Bone marrow (tissue), 2 donors: ENCODE measurements at places on chromosomes 6 and 20.

GRCh38 chr6:43074847-43075669 lies 1.1 kb upstream of the PTK7 start:
- no peak for DNase-seq

DNA sequence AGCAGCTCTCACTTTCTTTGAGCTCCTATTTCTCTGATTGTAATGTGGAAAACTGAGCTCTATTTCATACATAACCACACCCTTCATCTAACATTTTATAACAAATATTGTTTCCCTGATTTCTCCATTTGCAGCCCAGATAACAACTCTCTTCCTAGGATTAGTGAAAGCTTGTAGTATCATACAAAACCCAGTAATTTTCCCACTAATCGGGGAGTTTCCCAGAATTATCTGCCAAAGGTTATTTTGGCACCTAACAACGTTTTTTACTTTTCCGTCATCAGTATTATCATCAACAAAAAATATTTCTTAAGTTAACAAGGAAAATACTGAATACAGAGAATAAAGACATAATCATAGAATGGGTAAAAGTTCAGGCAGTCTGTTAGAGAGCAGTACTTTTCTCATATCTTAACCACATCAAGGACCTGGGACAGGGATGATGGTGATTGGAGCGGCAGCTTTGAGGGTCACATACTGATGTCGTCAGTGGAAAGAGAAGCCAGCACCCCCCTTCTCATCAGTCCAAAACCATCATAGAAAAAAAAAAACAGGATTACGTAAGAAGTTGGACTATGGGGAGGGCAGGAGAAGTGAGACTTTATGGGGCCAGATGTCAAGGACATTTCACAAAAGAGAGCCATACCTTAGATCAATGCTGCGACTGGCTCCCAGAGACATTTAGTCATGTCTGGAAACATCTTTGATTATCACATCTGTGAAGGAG lies 166.1 kb upstream of the TNFAIP3 start:
- no peak for DNase-seq

- no peak for DNase-seq
Observed at GRCh38 chr6:117456998-117457397, 25.5 kb upstream of the DCBLD1 start.

DNA sequence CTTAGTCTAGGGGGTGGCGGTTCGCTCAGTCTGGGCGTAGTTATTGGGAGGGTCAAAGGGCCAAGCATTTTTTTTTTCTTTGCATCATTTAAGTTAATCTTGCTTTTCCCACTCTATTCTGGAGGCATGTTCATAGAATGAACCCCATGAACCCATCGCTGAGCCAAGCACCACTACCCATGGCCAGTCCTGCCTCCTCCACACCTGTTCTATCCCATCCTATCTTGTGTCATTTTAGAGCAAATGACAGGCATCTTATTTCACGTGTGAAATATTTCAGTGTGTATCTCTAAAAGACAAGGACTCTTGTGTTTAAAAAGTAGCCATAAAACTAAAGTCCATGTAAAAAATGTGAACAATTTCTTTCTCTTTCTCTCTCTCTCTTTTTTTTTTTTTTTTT lies 13.9 kb downstream of the SRC start:
- DNase-seq = no peak

- no peak for DNase-seq
Observed at GRCh38 chr6:44020148-44020547, 107.1 kb downstream of the MRPL14 start.

DNA sequence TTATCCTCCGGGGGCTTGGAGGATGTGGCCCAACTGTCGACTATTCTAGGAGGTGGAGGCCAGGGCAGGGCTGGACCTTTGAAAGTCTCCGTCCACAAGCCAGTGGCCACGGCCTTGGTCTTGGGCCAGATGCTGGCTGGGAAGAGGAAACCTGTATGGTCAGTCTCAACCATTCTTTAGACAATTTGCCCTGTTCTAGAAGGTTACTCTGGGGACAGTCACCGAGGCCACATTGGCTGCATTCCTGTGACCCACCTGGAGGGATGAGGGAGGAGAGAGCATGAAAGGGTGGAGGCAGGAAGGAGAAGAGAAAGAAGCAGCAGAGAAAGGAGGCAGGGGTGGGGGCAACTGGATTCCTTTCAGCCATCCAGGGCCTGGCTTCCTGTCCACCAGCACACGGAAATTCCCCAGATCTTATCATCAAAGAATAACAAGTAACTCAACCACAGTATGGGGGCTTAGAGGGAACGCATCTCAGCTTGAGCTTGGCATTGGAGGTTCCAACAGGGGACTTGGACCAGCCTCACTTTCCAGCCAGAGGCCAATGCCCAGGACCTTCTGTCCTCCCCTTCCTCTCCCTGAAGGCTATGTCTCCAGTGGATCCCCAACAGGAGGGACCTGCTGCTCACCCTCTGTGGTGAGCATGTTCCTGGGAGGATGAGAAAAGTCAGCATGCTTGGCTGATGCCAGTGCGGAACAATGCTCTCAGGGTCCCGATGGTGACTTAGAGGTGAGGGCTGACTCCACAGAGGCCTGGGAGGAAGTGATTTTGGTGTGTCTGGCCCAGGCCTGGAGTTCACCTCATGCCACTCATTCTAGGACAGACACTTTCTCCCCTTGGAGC lies 30.4 kb downstream of the TGM2 start:
- DNase-seq = no peak

- DNase-seq = no peak
Observed at GRCh38 chr6:160360955-160361354, 12.8 kb downstream of the SLC22A3 start.

DNA sequence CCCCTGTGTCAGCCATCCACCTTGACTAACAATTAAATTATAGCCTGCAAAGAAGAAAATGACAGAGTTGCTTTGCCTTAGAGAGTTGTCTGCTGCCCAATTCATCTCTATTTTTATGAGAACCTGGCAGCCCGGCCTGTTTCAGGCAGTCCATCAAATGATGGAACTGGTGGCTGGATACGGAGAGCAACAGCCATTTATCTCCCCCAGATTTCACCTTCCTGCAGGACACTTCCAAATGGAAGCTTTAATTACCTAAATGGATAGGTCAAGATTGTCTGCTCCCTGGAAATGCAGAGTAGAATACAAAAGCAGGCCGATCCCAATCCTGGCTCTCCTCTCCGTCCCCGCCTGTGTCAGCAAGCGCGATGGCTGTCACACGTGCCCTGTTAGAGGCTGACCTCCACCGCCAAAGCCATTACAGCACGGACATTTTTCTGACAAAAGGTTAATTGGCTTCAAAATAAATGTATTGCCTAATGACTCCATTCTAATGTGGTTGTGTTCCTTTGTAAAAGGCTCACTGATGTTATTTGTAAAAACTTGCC lies 86.7 kb downstream of the PACRG start:
- no peak for DNase-seq

- no peak for DNase-seq
Observed at GRCh38 chr6:87391334-87391733, 16.4 kb upstream of the CFAP206 start.

- DNase-seq = peak; percentile 80
Observed at GRCh38 chr6:30793521-30794194, 49.3 kb upstream of the IER3 start.

- DNase-seq = no peak
Observed at GRCh38 chr6:150088481-150089154, 19.7 kb upstream of the ULBP3 start.

DNA sequence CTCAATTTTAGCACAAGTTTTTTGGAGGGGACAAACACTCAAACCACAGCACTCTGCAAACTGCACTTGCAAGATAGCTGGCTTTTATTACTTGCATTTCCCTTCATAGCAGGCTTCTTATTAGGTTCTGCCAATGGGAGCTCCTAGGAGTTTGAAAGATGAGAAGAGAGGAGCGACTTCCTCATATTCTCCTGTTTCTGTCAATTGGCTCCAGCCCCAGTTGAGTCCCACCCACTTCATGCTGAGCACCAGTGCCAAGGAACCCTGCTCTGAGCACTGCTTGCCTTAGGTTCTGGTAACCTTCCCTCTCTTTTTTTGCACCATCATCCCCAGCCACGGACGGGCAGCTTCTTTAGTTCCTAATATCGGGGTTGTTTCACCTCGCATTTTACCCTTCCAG lies 67.9 kb downstream of the PSMB1 start:
- DNase-seq = no peak

- DNase-seq = no peak
Observed at GRCh38 chr6:130547723-130548122, 181.9 kb downstream of the TMEM200A start.

GRCh38 chr6:156269751-156270369 lies 507.3 kb upstream of the ARID1B start:
- DNase-seq = no peak

DNA sequence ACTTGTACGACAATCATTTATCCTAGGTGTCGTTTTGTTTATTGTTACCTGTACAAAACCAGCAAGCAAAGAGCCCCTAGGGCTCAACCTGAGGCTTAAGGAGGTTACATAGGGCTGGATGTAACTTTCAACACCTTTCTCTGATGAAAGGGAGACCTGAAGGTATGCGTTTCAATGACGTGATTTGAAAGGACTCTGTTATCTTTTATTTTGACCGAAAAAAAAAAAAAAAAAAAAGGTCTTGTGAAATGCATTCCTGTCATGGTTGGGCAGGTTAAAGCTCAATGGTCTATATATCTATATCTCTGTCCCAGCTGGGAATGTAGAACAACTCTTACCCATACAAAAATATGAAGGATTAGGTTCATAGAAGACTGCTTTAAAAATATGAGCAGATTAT lies 78.7 kb upstream of the SASH1 start:
- no peak for DNase-seq

DNA sequence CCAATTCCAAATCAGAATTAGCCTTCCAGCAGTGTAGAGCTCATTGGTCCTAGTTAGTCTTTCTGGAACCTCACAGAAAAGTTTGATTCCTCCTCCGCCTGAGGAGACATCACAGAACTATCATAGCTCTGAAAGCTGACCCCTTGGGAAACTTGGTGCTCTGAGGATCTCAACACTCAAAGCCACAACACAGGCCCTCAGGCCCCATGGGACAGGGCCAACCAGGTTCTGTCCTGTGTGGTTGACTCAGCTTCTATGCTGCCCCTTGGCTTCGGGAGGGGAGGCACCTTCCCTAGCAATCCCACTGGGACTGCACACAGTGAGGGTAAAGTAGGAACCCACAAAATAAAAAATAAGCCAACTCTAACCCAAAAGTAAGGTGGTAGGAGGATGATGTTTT lies 237.5 kb upstream of the ECI2 start:
- DNase-seq = no peak

- DNase-seq = peak; percentile 43
Observed at GRCh38 chr6:47631269-47631772, 67.1 kb upstream of the ADGRF4 start.

DNA sequence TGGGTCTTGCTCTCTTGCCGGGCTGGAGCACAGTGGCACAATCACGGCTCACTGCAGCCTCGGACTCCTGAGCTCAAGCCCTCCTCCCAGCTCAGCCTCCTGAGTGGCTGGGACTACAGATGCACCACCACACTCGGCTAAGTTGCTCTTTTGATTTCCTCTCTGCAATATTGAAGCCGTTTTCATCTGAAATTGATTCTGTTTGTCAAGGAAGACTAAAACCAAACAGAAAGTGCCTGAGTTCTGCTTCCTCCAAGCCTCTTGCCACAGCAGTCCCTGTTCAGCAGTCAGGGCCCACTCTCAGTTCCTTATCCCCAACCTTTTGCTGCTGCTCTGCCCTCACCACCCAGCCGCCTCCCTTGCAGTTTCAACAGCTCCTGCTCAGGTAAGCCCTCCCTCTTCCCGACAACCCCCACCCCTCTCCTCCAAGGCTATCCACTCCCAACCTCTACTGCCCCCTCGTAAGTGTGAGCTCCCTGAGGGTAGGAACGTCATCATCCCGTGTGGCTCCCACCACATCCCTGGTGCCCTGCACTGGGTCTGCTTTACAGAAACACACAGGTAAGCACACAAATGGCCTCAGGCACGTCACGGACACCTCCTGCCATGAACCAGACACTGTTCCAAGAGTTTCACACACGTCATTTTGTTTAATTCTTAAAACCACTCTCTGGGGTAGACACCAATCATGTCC lies 70.7 kb upstream of the TAB2 start:
- no peak for DNase-seq
